Activated T-cell treated with anti-CD3 and anti-CD28 coated beads for 1 hour (primary cell): ENCODE measurements at places on chromosomes 1 and 21.

GRCh38 chr1:20884513-20884912 lies 97.4 kb upstream of the HP1BP3 start:
- no peak for DNase-seq

GRCh38 chr1:246797157-246797556 lies 72.9 kb downstream of the SCCPDH start:
- DNase-seq = no peak

GRCh38 chr1:22846458-22846857 lies 126.2 kb downstream of the LACTBL1 start:
- DNase-seq = no peak

GRCh38 chr1:237867380-237867888 lies 23.3 kb downstream of the ZP4 start:
- no peak for DNase-seq

- DNase-seq = no peak
Observed at GRCh38 chr1:209727785-209728184, 23.1 kb downstream of the HSD11B1 start.

- no peak for DNase-seq
Observed at GRCh38 chr1:86866665-86867064, 47.3 kb downstream of the SELENOF start.

- DNase-seq = no peak
Observed at GRCh38 chr1:234884006-234884405, 244.6 kb downstream of the TOMM20 start.

DNA sequence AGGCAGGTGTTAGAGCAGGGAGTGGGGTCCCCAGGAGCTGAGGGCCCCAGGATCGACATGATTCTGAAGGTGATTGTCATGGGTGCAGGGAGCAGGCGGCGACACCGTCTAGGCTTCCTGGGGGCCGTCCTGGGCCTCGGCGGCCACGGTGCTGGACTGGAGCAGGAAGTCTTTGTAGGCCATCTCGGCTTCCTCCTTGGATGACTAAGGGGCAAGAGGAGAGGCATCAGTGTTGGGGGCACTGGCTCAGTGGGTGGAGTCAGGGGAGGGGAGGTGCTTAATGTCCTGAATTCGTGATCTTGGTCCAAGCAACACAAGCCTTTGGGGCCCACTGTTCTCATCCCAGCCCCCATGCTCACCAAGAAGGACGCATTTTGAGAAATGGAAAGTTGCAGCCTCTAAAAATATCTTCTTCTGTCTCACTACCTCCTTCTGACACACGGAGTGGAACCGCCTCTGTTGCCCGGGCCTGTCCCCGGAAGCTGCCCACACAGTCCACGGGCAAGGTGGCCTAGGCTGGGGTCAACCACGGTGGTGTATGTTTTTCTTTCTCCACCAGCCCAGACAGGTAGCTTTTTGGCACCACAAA lies 8.6 kb upstream of the FCMR start:
- no peak for DNase-seq

- no peak for DNase-seq
Observed at GRCh38 chr1:9366298-9366697, 73.6 kb downstream of the SPSB1 start.

DNA sequence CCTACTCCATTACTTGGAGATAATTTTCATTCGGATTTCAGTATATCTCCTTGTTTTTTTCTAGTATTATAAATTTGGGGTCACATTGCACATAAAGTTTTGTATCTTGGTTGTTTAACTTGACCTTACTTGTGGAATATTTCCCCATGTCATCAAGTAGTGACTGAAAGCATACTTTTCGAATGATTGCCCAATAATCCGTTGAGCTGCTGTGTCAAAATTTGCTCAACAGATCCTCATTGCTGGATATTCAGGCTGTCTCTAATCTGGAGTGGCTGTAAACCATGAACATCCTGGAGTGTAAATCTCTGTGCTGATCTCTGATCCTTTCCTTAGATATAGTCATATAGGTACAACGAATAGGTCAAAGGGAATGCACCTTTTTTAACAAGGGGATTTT lies 4.9 kb downstream of the NIPAL3 start:
- DNase-seq = no peak

GRCh38 chr1:61081686-61082310 lies 563 bp upstream of the NFIA start:
- peak; percentile 28 for DNase-seq

DNA sequence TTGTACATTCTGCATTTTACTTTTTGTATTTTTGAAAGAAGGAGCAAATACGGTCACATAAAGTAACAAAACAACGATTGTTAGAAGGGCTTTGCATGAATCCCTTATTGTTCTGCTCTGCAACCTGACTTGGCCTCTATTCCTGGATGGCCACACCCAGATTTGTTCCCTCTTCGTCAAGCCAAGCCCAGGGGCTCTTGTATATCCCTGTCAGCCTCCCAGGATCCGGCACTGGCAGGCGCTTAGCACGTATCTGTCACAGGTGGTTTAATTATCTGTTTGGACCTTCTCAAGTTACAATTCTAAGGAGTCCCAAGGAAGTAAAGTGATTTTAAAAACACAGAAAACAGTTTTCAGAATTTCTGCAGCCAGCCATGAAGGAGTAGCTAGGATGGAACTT lies 28.0 kb downstream of the CRYAA start:
- DNase-seq = no peak

DNA sequence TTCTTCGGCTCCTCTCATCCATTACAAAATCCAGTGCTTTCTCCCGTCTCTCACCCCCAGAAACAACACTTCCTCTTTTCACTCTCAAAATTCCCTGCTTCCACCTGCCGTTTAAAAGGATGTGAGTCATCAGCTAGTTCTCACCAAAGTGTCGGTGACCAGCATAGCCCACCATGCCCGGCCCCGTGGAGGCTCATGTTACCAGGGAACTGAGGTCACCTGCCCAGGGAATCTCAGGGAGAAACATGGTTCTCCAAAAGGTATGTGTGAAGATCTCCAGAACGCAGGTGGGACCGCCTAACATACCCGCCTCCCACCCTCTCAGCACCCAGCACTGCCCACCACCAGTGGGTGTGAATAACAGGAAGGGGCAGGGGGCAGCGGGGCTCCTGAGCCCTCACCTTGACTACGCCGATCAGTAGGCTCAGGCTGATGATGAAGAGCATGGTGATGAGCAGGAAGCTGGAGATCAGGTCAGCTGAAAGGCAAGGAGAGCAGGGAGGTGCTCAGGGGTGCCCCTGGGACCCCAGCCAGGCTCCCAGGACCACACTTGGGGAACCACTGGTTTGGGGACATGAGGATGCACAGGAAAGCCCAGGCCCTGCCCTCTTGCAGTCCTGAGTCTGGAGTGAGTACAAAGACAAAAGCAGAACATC lies 16.2 kb downstream of the LAPTM5 start:
- DNase-seq = no peak

DNA sequence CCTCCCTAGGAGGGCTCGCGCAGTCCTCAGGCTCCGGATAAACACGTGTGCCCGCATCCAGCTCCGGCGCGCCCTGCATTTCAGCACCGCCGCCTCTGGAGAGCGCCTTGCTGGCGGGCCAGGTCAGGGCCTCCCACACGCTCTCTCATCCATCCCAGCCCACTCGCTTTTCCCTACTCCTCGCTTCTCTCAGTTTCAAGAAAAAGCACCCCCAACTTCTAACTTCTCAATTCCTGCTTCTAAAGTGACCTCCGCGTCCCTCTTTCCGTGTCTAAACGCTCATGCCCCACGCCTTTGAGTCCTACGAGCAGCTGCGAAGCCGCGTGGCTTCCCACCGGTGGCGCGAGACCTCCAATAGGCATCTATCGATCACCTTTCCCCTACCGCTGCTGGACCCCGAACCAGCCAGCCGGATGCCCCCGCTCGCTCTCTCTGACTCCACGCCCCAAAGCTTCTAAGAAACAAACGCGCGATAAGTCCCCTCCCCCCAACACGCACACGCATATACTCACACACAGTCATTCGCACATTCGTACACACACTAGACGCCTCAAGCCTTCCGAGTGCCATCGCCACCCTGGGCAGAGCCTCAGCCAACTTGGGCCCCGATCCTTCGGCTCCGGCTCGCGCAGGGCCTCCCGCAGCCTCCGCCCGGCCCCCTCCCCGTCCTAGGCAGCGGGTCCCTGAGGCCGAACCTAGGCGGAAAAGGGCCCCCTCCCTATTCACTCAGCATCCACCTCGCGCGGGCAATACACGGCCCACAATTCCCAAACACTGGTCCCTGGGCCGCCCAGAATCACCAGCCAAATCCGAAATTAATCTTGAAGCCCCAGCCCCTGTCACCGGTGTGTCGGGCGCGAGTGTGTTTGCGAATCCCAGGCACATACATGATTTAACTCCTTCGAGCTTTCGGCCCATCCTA lies 1.1 kb downstream of the NMNAT2 start:
- DNase-seq = peak; percentile 12

- no peak for DNase-seq
Observed at GRCh38 chr1:217647791-217648190, 16.6 kb downstream of the SPATA17 start.
